ENCODE measurements at places on chromosomes 11 and 22.

- no peak for DNase-seq
Measured at GRCh38 chr11:8723711-8724110, 41.1 kb downstream of the RPL27A start.

DNA sequence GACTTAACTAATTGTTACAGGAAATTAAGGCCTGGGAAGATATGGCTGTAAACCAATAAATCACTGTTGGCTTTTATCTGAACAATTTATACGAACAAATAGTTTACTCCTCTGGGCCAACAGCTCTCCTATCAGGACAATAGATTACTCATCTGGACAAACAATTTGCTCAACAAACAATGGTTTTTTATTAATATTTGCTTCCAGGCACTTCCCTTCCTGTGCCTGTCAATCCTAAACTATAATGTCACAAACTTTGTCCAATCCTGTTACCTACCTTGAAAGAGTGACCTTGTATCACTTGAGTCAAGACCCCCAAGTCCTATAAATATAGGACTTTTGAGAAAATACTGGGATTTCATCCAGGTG is 87.6 kb upstream of the OR9Q1 start:
- DNase-seq = no peak

DNA sequence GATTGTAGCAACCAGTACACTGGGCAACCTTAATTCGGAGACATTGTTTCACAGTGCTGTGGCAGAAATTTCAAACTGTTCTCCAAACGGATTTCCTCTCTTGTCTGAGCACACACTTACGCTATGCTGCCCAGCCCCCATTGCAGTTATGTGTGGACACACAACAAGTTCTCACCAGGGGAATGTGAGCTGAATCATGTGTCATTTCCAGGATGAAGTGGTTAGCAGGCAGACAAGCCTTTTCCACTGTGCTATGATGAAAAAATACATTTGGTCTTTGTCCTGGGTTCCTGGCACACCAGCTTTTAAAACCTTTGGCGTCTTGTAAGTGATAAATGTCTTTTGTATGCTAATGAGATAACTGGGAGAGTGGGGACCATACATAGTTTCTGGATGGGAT is 46.9 kb upstream of the SYT9 start:
- DNase-seq = no peak

- DNase-seq = peak; percentile 75
Measured at GRCh38 chr22:31969789-31970489, 25.6 kb downstream of the YWHAH start.

DNA sequence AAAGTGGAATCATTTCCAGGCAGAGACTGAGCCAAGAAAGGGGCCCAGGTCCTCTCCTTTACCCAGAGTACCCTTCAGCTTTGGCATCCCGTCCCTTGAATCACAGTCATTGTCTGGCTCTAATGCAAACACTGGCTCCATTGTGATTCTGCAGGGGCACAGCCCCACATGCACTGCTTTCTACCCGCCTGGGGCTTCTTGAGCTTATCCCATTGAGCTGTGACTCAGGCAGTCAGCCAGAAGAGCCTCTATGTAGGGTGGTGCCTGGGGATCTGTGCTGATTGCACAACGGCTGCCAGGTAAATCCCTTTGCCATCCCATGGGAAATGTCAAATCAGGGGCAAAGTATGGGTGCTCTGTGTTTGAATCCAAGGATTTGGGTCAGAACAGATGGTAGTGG is 88.9 kb downstream of the RASSF10 start:
- no peak for DNase-seq

- no peak for DNase-seq
Measured at GRCh38 chr11:123406441-123407129, 23.5 kb upstream of the GRAMD1B start.

- no peak for DNase-seq
Measured at GRCh38 chr11:91178366-91178765, 955.5 kb upstream of the CHORDC1 start.

DNA sequence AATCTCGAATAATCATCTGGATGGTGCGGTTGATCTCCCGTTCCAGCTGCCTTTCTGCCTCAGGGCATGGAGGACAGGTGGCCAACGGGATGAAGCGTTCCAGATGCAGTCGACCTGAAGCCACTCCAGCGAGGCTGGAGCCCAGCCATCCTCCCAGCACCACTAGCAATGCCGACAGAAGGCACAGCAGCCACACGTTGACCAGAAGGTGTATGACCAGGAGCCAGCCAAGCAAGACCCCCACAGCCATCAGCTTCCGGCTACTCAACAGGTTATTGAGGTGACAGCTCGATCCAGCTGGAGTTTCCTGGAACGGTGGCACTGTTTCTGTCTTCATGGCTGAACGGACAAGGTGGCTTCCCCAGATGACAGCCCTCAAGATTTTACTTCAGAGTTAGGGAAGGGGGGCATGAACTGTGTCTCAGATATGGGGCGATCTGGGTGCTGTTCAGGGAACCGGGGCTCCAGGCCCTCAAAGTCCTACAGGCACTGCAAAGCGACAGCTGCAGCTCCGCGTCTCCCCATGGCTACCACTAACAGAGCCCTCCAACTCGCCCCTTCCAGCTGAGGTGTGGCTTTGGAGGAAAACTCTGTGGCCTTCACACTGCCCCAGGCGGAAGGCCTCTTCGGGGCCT is 559 bp downstream of the SNX19 start:
- DNase-seq = no peak

DNA sequence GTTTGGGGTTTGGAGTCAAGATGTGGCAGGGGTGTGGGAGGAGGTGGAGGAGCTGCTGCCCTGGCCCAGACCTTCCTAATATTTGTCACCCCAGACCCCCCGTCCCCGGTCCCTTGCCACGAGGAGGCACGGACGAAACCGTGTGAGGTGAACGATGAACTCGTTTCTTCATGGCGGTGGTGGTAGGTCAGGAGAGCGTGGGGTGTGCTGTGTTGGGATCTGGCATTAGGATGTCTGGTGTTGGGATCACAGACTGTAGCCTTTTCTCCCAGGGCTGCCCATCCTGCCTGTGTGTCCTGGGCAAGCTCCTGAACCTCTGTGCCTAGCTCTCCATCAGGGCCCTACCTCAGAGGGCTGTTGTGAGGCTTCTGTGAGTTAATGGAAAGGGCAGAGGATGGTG is 8.4 kb downstream of the MAPK8IP2 start:
- DNase-seq = no peak

GRCh38 chr11:45063669-45064068 is 82.8 kb upstream of the PRDM11 start:
- no peak for DNase-seq

DNA sequence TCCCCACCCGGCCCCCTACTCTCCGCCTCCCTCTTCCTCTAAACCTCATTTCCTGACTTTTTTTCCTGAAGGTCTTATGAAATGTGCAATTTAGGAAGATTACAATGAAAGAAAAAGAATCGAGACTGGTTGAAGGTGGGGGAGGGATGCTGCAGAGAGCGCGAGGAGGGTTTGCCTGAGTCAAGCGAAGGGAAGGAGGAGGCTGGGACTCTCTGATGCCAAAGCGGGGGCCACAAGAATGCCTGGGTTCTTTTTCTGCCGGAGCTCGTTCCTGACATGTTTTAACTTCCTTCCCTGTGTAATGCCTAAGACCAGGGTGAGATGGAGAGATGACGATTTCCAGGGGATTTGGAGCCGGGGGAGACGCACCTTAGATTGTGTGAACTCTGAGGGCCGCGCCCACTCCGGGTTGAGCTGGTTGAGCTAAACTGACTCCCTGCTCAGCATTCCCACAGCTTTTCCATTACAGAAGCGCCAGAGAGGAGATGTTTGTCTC is 270.5 kb upstream of the SORL1-AS1 start:
- no peak for DNase-seq

DNA sequence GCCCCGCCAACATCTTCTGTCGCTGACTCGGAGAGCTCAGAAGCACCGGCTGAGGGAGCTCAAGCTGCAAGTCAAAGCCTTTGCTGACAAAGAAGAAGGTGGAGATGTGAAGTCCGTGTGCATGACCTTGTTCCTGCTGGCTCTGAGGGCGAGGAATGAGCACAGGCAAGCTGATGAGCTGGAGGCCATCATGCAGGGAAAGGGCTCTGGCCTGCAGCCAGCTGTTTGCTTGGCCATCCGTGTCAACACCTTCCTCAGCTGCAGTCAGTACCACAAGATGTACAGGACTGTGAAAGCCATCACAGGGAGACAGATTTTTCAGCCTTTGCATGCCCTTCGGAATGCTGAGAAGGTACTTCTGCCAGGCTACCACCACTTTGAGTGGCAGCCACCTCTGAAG is 6.7 kb downstream of the RAG1 start:
- DNase-seq = no peak
